ENCODE measurements at places on chromosomes 1 and 21.

- DNase-seq, result no peak
Observed at GRCh38 chr21:32554832-32555638, 30.3 kb downstream of the TCP10L start.

DNA sequence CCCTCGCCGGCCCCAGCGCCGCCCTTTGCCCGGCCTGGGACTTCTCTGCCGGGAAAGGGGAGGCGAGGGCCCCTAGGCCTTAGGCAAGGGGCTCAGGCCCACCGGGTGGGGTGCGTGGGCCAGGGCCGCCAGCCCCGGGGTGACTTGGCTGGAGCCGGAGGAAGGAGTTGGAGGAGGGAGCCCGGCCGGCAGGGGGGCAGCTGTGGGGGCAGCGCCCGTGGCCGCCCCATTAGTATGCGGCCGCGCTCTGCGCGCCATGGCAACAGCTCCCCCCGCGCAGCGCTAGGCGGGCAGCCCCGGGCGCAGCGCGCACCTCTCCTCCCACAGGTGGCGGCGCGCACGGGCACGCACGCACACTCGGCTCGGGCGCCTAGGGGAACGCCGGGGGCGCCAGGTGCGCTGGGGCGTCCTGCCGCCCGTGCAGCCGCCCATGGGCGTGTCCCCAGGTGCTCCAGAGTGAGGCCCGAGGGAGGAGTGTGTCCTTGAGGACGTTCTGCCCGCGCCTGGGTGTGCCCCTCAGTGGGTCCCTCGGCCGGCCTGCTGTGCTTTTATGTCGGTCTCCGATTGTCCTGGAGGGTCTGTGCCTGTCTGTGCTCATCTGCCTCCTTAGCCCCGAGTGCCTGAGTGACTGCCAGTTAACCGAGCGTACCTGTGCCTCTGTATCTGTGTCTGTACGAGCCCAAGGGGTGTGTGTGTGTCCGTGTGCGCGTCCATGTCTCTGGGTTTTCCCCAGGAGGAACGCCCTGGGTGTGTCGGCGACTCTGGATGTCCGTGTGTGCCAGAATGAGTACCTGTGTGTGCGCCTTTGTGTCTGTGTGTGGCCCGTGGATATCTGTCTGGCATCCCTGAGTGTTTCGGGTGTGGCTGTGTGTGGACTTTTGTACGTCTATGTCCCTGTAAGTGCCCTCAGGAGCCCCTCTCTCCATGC lies 38.2 kb upstream of the WASF2 start:
- no peak for DNase-seq

DNA sequence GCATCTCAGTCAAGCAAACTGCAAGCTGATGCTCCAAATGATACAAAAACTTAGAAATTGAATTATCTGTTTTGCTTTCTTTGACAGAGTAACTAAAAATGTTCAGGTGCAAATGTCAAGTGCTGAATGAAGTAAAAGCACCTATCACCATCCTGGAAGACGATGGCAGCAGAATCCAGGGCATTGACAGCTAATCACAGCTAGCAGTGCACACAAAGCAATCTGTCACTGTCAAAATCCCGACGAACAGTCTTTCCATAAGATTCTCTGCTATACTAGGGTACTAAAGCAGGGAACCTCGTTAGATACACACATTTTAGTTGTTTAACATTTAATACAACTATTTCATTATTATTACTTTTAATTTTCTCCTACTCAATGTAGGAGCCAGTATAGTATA lies 233.3 kb downstream of the BRINP3 start:
- no peak for DNase-seq

- no peak for DNase-seq
Observed at GRCh38 chr1:54118704-54119103, 34.1 kb downstream of the CDCP2 start.

DNA sequence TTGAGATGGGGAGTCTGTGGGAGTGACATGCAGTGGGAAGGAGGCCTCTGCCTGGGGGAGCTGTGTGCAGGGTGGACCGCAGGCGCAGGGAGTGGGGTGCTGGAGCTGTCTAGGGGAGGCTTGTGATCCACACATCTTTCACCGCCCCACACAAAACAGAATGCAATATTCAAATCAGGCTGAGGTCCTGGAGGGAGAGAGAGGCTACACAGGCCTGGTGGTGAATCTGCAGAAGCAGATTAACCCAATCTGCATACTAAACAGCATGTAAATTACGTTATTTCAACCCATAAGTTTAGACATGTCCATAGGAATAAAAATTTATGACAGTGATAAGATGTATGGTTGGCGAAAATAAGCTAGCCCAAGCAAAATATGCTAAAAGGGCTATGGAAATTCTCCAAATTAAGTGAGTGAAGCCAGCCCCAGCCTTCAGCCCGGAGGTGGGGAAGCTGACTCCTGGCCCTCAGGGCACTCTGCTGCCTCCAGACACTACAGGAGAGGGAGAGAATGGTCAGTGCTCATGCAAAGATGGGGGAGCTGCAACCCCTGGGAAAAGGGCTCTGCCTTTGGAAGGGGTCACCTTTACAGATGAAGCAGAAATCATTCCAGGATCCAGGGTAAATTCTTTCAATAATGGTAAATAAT lies 156.2 kb upstream of the CTTNBP2NL start:
- DNase-seq, result no peak

DNA sequence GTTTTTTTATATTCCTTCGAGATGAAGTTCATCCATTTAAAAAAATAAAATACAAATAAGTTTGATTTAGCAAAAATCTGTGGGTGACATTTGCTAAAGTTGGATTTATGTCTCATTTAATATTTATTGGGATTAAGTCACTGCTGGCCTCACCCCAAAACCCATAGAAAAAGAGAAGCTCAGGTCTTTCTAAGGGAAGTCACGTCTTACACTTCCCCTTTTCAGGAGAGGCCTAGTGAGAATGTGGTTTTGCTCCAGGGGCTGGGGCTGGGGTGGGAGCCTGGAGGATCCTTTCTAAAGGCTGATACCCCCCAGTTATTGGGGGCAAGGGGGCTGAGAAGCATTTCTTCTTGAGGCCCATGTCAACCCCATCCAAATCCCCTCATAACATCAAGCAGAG lies 300.3 kb downstream of the DSCAM start:
- DNase-seq, result peak; percentile 50

DNA sequence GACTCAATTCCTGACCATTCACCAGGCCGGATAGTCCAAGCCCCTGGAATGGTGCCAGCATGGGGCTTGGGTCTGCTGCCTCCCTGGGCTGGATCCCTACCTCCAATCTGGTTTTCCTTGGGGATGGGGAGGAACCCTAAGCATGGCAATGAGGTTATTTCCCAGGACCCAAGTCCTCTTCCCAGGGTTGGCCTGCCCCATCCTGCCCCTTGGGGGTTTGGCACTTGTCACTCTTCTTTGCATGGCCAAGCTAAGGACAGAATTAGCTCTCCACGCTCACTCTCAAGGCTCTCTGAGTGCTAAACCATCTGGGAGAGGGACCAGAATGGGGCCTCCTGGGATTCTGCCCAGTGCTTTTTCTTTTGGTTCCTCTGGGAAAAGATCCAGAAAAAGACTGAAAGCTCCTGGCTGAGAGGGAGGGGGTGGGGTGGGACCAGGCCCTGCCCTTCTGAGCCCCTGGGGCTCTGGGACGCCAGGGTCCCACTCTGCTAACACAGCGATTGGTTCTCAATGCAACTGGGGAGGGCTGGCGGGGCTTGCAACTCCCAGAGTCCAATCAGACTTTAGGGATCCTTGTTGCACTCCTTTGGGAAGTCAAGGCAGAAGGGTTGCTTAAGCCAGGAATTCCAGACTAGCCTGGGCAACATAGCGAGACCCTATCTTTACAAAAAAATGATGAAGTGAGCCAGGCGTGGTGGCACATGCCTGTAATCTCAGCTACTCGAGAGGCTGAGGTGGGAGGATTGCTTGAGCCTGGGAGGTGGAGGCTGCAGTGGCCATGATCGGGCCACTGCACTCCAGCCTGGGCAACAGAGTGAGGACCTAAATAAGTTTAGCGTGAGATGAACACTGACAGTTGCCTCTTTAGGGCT lies 52.7 kb downstream of the DHRS3 start:
- no peak for DNase-seq

DNA sequence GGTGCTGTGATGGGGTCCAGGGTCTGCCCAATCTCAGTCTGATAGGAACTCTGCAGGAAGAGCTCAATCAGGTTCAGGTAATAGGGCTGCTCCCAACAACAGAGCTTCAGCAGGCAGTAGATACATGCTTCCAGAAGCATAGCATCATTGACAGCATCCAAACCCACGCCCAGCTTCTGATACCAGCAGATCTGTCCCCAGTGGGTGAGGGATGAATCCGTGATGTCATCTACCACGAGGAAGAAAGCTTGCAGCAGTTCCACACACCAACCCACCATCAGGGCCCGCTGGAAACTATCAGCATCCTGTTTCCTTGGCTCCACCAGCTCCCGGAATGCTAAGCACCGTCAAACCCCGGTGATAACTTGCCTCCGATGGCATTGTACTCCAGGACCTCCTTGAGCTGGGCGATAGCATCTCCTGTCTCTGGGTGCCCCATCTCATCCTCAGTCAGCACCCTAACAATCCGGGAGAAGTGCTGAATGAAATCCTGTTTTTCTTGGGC lies 14.7 kb downstream of the NEK2 start:
- DNase-seq, result no peak

DNA sequence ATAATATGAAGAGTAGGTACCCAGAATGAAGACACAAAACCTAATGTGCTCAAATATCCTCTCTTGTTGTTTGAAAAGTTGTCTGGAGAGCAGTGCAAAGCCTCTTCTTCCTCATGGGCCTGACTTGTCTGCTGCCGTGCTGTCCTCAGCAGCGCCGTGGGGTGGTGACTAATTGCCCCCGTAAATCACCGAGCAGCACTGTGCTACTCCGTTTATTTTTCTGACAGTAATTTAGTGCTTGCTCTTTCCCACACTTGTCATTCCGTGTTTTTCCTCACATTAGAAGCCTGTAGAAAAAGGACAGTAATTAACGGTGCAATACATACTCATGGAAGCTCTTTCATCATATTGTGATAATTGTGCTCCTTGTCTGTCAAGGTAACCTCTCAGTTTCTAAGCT lies 114.8 kb upstream of the BARHL2 start:
- DNase-seq, result no peak

DNA sequence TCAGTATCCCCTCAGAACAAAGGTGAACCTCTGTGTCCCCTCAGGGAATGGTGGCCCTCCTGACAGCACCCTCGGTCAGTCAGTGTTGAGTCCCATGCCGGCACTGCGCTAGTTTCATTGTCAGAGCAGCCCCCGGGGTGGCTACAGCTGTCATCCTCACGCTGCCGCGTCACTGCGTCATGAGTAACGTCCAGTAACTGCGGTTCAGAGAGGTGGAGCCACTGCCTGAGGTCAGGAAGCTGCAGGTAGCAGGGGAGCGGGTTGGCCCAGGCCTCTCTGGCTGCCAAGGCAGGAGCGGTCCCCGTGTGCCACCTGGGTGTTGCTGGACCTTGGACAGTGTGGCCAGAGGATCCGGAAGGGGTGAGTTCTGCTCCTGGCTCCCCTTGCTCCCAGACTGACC lies 20.2 kb upstream of the WNT4 start:
- DNase-seq, result no peak

- peak; percentile 35 for DNase-seq
Observed at GRCh38 chr1:39525366-39526165, 34.1 kb downstream of the BMP8A start.

DNA sequence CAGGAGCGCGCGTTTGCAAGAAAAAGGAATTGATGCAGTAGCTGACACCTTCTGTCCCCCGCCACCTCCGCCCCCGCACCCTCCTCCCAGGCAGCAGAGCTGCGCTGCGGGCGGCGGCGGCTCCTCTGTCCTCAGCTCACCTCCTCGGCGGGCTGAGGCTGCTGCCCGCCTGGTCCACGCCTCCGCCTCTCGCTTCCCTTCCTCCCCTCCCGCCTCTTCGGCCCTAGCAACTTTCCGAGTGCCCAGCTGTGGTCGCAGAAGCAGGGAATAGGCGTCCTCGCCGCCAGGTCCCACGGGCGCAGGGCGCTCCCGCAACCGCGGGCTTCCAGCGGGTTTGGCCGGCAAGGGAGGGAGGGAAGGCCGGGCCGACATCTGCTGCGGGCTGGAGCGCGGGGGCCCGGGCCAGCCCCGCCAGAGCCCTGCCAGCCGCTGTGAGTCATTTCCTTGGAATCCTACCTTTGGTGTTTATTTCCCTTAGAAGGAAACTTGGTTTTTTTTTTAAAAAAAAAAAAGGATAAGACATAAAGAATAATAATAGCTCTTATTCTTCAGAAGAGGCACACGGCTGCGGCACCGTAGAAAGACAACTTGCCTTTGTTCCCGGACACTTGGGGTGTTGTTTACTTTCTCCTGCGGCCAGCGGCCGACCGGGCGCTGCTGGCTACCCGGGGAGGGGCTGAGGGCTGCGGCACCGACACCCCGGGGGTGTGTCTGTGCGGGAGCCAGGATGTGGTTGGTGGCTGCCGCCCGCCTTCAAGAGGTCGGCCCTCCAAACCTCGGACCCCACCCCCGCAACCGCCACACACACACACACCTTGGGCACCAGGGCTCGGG lies 1.1 kb downstream of the SERTAD4 start:
- DNase-seq, result peak; percentile 14

DNA sequence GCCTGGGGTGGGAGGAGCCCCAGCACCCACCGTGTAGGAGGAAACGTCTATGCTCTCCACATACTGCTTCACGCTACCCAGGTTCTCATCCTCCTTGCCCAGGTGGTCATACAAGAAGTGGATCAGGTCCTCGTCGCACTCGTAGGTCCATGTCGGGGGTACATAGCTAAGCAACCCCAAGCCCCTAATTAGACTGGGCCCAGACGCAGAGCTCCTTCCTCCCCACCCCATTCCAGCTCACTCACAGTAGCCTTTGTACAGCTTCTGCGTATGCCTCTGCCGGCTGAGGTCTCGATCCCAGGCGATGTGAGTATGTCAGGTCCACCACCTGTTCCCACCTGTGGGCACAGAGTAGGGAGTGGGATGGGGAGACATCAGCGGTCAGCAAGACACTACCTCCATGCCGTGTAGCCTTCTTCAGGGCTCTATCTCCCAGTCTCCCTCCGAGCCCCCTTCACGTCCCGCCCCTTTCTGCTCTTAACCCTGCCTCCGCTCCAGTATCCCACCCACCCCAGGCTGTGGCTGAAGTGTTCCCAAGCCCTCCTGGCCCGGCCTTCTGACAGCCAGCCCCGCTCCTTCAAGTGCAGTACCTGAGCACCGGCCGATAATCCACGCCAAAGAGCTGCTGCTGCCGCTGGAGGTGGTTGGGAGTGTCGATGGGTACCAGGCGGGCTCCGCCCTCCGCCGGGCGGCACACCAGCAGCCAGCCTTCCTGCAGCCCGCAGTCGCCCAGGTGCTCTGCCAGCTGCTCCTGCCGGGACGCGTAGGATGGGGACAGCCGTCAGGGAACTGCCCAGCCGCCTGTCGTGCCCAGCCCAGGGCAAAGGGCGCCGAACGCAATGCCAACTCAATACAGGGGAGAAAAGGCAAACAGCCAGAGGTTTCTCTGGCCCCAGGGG lies 919 bp downstream of the HECTD3 start:
- no peak for DNase-seq

GRCh38 chr21:38954588-38955004 lies 148.9 kb downstream of the ETS2 start:
- DNase-seq, result no peak

GRCh38 chr1:56713112-56713511 lies 68.0 kb downstream of the PRKAA2 start:
- no peak for DNase-seq

DNA sequence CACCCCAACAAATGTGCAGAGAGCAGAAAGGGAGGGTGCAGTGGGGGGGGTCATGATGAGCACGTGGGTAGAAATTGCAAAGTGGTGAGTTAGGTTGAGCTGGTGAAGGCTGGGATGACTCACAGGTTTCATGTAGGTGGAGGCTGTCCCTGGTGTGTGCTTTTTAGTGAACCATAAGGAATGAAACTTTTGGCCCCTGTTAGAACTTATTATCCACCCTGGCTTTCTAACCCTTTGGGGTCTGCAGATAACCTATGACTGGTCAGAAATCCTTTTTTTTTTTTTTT lies 46.9 kb downstream of the DOP1B start:
- no peak for DNase-seq

All from KBM-7 (cell line).